SK-MEL-5 (cell line): ENCODE measurements at places on chromosomes 1 and 21. TPM values are rescaled to one million over a fixed set of nuclear protein-coding genes. Genes with fewer than 3 reads are reported as not detected.
A peak's percentile ranks its signal among the peaks of the same experiment; 100 is the strongest.

Gene LUZP1
- total RNA-seq = 13.2 and 15.0 TPM in 2 replicates

Gene AQP10
- not detected in 2 replicates for total RNA-seq

Gene IGSF3
- total RNA-seq = 33.2 and 35.2 TPM in 2 replicates

Gene LCE2A
- total RNA-seq = 2.5 and 3.3 TPM in 2 replicates

Gene TMCC2
- total RNA-seq = 22.1 and 26.5 TPM in 2 replicates

Gene KCNN3
- total RNA-seq = 0.03 TPM in 1 of 2 replicates, not detected in the other

Gene AMIGO1
- total RNA-seq = 2.4 and 2.6 TPM in 2 replicates

Gene IGFN1
- 0.19 and 0.50 TPM in 2 replicates for total RNA-seq

Gene NEXN
- total RNA-seq = 0.45 and 1.4 TPM in 2 replicates

Gene RASAL2
- total RNA-seq = 10.2 and 11.7 TPM in 2 replicates

- no peak for DNase-seq
These were observed 3.7 kb downstream of the MFSD2A start for GRCh38 chr1:39958403-39959200.

DNA sequence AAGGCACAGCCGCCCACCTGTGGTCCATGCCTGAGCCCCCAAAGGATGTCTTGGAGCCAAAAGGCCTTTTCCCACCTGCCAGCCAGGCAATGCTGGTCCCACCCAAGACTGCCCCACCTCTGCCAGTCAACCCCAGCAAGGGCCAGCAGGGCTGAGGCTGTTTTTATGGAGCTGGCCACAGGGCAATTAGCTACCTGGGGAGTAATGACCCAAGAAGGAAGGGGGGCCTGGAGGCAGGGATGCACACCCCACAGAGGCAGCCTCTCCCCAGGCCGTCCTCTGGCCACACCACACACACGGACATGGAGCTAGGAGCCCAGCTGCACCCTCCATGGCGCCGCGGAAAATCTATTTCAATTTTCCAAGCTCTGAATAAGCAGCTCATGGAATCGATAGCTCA, 27.2 kb downstream of the CHD5 start:
- no peak for DNase-seq

DNA sequence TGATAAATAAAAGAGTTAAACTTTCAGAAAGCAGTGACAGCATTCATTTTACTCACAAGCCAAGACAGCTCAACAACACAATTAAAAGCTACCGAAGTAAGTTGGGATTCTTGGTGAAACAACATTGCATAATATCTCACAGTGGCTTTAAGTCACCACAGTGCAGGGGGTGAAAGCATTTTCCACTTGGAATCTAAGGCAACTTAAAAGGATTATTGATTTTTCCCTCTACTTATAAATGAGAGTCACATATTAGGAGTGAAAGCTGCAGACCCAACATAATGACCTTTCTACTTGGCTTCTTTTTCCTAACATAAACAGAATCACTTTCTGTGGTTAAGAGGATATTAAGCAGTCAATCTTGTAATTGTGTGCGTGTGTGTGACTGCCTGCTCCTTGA, 536.6 kb upstream of the CXADR start:
- no peak for DNase-seq

- DNase-seq = peak; percentile 70
These were observed 16.4 kb upstream of the CGN start for GRCh38 chr1:151494741-151495281.

DNA sequence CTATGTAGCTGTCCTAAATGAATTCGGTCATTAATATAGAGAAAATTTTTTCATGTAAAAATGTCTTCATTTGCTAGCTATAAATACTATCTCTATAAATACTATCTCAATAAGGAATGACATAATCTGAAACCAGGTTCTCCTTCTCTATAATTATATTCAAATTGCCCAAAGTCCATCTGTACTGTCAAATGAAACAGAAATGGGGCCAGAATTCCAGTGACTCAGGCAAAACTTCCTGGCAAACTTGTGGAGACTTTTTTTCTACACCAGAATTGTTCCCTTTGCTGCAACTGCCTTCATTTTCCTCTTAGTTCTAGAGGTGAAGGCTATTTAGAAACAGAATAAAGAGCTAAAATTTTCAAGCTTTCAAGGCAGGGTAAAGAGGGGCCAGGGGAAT, 152.5 kb downstream of the KCNH1 start:
- no peak for DNase-seq

DNA sequence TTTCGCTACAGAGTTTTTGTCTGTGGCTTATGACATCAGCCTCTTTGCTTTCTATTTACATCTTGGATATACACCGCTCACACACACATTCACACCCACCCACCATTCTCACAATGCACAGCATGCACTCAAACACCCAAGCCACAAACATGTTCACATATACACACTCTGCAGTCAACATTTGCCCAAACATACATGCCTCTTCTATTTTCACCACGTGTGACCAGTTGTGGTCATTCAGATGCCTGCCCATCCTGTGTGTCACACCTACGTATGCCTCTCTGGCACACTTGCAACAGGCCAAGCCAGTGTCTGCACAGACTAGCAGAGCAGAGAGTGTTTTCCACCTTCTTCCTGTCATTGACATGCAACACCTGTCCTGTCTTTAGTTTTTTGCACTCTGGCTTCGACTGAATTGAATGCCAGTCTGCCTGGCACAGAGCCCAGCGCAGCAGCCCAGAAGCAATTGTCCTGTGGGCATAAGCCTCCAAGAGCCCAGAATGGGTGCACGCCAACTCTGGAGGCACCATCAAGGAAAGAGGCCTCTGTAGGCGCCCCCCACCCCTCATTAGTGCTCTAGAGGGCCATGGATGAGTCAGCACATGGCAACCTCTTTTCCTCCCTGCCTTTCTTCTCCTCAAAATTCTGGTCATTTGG, 37.7 kb upstream of the LRRN2 start:
- no peak for DNase-seq

- peak; percentile 76 for DNase-seq
These were observed 75.6 kb upstream of the ROR1 start for GRCh38 chr1:63698001-63698838.

DNA sequence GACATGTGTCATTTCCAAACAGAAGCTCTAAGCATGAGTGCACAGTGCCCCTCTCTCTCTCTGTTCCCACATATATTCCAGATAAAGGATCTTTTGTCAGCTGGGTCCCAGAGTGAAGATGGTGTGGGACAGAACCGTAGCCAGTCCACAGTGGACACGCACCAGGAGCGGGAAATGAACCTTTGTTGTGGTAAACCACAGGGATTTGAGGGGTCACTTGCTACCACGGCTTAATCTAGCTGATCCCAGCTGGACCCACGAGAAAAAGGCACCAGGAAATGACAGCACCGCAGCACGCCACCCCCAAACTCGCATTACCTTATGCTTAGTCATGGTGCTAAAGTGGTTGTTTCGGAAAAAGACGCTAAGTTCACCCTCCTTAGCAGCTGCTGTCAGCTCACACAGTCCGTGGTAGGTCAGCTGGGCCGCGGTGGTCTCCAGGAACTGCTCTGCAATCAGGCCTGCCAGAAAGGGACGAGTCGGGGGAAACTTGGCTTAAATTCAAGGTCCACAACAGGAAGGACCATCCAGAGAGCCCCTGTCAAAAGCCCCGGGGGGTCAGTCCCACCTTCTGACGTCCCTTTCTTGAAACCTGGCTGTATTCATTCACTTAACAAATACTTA, 7.5 kb downstream of the MINDY1 start:
- no peak for DNase-seq

DNA sequence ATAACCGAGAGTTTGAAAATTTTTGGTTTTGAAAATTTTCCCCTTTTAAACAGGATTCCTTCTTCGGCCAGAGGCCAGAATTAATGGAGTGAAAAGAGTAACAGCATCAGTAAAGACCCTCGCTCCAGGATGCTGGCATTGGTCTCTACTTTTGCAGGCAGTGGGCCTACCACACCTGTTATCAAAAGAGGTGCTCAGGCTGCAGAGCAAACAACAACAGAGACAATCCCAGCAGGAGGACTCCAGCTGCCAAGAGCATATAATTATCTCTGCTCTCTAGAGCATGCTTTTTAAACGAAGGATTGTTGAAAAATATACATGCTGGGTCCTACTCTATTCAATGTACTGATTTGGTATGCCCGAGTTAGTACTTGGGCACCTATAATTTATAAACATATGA, 1048.5 kb downstream of the PLA2G4A start:
- DNase-seq = no peak

GRCh38 chr21:40837456-40837855, 9.5 kb downstream of the DSCAM start:
- DNase-seq = no peak

- DNase-seq = no peak
These were observed 28.2 kb upstream of the KHDRBS1 start for GRCh38 chr1:31985430-31985829.

GRCh38 chr1:214076708-214077065, 88.9 kb downstream of the PROX1 start:
- DNase-seq = no peak

DNA sequence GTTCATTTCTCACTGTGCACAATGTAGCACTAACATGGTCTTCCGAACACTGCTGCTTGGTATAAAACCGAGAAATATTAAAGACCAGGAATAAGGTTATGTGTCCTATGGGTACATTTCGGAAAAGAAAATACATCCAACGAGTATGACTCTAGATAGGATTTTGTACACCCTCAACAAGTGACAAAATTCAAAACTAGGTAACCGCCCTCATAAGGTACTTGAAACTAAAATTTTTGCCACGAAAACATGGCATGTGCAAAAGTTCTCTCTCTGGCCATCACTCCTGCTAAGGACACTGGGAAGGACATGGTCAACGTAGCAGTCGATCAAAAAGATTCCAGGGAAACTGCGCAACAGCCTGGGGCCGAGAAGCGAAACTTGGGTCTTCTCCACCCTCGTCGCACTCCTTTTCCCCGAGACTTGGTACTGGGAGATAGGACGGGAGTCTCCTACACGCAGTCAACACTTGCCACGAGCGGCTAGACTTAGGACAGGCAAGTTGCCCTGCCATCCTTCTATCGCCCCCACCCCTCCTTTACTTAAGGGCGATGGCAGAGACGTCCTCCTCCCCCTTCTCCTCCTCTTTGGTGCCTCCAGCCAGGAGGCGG, 338 bp upstream of the TOR1AIP1 start:
- peak; percentile 92 for DNase-seq

- DNase-seq = no peak
These were observed 102.5 kb downstream of the LAMC2 start for GRCh38 chr1:183288583-183288982.

DNA sequence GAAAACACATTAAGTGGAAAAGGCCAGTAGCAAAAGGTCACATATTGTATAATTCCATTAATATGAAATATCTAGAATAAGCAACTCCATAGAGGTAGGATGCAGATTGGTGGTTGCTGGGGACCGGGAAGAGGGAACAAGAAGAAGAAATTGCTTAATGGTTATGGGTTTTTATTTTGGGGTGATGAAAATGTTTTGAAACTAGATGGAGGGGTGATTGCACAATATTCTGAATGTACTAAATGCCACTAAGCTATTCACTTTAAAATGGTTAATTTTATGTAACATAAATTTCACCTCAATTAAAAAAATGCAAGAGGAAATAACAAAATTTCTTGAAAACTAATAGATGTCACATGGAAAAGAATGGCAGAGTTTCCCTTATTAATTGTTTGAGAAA, 6.7 kb downstream of the KIAA0040 start:
- DNase-seq = no peak

GRCh38 chr1:155929057-155929456, 5.2 kb downstream of the KHDC4 start:
- no peak for DNase-seq

DNA sequence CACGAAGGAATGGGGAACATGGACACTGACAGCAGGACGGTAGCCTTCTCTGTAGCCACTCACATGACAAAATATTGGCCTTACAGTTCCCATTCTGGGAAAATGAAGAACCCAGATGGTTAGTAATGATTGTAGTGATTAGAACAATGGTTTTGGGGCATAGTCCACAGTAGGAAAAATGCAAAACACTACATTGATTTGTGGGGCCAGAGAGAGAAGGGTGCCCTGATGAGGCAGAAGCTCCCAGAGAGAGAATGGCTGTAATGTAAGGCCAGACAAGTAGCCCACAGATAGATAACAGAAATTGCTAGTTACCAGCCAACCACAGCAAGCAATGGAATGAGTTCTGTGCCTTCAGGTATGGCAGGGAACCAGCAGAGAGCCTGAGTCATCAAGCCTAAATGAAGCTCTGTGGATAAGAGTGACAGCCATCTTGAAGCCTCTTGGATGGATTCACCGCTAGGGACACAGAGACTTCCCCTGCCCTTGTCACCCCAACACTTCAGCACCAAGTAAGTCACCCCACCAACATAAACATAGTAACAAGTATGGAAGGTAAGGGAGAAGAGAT, 206.1 kb downstream of the BACH1 start:
- DNase-seq = no peak
